ENCODE measurements at places on chromosomes 3 and 15. TPM values are rescaled to one million over a fixed set of nuclear protein-coding genes. Genes with fewer than 3 reads are reported as not detected.

DNA sequence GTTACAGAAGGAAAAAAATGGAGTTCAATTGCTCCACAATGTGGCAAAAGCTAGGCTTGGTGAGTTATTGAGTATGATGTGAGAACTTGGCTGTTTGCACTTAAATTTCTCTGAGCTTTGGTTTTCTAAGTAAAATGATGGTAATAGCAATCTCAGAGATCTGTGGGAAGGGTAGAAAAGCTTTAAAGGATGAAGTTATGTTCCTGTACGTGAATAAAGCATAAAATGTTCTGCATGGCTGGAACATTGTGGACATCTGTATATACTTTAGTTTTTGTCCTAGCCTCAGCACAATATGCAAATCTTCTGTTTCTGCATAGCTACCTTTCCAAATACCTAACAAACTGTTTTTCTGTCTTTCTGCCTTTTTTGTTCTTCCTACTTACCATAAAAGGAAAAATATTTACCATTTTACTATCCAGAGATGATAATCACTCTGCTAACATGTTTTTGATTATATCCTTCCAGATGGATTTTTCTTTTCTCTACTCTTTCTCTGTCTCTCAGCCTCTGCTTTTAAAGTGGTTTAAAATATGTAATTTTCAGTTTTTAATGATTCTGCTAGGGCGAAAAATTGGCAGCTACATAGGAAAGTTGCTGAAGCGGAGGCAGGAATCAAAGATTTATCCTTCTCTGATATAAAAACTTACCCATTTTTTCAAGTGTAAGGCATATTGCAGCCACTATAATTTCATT lies 188.1 kb downstream of the FNDC3B start:
- no peak for DNase-seq

DNA sequence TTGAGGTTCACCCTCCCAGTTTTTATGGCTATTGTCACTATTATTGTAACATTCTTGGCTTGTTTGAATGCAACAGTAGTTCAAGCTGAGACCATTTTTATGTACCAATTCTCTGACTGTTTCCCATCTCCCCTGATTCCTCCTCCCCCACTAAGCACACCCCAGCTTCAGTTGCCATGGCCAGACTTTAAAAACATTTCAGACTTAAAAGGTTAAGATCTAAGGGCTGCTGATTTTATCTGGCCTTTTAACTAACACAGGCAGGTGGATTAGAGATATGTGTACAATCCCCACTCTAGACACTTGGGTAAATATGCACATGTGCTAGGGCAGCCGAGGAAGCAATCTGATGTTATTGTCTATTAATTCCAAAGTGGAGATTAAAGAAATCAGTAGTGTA lies 386.3 kb upstream of the NR2F2 start:
- DNase-seq: no peak

DNA sequence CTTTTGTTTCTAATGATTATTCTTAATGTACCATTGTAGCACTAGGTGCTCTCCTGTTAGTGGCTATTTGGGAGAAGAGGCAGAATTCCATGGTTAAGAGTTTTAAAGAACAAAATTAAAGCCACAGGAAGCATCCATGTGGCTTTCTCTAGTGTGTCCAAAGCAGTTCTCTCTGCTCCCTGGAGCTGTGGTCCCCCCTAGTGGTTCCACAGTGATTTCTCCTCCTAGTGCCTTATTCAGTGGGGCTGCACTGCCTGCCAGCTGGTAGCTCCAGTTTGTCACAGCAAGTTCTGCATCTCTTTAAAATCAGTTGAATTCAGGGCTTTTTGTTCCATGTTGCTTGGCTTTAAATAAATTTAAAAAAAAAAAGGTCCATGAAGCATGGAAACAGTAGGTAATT lies 39.6 kb upstream of the FAM98B start:
- no peak for DNase-seq

DNA sequence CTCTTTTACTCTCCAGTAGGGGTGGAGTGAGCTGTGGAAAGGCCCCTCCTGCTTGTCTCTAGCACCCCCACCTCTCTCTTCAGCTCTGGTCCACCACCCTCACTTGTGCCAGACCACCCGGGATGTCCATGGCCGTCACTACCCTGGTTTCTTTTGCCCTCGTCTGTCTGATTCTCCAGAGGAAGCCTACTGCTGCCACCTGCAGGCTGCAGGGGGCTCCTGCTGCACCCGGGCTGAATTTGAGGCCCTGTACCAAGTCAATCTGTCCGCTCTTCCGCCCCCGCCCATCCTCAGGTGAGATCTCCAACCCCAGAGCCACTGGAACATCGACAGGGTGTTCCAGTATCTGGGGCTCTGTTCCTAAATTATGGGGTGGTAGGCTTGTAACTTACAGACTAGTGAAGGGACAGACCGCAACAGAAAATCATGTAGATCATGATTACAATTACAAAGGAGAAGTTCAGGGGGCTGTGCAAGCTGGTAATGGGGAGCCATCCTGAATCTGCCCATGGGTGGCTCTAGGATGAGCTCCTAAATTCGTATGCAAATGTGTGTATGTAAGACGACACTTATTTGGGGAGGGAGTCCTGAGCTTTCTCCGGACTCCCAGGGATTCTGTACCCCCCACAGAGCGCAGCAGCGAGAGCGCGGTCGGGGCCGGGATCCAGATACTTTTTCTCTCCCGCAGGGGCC lies 683 bp upstream of the UNC45A start:
- peak; percentile 94 for DNase-seq

- DNase-seq: no peak
Observed at GRCh38 chr3:111691293-111691909, 96.3 kb upstream of the ZBED2 start.

DNA sequence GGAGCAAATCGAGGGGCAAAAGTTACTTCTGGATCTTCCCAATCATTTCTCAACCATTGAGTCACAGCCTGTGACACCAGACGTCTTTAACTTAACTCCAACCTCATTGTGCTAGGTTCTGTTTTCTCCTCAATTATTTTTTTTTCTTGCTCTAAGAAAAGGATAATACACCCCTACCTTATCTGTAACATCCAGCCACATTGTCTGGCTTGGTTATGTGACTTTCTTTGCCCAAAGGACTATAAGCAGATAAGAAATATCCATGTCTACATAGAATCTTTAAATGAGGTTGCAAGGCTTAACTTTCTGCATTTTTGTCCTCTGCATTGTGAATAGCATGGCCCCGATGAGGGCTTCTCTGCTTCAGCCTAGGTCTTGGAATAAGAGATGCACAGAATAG lies 782.4 kb upstream of the CFAP20DC start:
- DNase-seq: no peak

GRCh38 chr3:15266510-15267376 lies 60.7 kb downstream of the CAPN7 start:
- peak; percentile 14 for DNase-seq

DNA sequence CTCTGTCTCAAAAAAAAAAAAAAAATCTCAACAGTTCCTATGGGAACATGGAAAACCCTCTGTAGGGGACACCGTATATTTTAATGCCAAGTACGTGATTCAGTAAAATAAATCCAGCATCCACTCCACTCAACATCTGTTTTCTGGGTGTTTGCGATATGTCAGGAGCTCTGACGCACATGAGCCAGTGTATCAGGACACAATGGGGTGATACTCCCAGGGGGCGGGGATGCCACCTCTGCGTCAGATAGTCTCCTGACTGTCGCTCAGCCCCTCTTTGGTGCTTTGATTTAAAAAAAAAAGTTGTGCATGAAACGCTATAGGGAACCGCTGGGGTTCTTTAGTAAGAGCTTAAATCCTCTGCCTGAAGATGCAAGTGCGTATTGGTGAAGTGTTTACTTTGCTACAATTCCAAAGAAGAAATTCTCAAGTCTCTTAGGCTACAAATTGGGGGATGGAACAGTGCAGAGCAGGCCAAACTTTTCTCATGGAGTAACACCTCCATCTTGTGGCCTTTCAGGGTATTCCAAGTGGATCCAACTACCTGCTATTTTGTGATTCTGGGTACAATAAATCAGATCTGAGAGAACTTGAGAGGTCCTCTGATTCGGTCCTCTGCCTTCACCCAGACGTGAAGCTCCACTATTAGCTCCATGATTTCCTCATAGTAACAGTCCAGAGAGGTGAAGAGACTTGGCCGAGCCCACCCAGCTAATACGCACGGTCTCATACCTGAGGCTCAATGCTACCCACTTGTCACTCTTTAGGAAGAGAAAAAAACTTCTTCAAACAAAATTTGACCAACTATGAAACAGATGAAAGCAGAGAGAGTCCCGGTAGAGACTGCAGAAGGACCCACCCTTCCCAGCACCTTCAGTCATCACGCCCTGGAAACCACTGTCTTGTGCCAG lies 9.3 kb upstream of the NR2E3 start:
- DNase-seq: peak; percentile 35

DNA sequence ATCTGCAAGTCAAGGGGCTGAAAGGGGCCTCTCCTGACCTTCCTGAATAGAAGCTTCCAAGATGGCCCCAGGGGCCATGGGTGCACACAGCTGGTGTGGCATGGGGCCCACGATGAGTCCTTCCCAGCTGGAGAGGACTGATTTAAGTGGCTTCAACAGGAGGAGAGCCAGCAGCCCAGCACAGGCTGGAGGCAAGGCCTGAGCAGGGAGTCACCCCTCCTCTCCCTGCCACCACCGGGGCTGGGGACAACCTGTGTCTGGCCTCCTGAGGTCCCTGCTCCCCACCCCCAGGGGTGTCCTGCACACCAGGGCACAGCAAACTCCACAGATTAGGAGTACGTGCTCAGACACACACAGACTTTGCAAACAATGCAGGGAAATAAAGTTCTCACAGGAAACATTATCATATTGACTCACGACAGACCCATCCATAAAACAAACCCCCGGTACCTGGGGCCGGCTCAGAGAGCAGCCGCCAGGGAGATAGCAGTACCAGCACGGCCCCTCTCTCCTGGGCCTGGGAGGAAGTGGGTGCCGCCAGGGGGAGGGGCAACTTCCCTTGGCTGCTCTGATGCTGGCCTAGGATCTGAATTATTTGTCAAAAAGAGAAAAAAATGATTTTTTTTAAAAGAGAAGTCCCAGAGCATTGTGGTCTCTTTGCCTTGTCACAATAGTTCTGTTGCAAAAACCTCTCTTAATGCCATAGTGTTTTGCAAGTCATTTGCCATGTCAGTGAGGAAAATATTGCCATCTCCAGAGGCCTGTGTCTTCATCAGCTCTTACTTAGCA lies 21.9 kb upstream of the TSEN2 start:
- peak; percentile 36 for DNase-seq

DNA sequence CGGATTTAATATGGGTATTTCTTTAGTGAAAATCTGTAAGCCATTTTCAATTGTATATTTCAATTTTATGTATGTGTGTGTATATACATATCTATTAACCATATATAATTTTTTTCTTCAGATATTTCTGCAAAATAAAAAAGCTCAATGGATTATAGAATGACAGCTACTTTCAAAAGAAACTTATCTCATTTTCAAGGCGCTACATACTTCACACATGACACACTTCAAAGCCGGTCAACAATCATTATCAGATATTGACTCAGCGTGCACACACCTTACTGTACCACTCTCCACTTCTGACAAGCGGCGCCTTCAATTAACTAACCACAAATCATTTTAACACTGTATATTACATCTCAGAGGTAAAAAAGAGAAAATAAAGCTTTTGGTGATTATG lies 39.6 kb downstream of the ATP13A3 start:
- DNase-seq: no peak

- DNase-seq: peak; percentile 25
Observed at GRCh38 chr15:71448688-71449114, 333.4 kb downstream of the THSD4 start.

- DNase-seq: no peak
Observed at GRCh38 chr3:24505691-24506550, 11.3 kb upstream of the THRB start.

DNA sequence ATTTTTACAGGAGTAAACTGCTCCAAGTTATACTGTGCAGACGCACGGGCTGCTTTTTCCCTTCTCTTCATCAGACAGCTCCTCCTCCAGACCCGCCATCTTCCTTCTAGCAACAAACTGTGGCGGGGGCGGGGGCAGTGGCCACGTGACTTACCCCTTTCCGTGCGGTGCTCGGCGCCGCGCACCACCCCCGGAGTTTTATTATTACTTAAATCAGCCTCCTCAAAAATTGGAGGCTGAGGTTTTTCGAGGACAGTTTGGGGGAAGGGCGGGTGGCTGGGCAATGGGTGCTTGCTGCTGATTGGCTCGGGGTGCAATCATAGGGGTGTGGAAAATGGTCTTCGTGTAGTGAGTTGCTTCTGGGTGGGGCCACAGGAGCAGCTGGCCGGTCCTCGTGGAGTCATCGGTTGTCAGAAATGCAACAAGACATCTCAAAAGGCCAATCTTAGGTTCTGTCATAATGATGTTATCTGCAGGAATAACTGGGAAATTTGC lies 77.1 kb upstream of the MFGE8 start:
- DNase-seq: no peak

- no peak for DNase-seq
Observed at GRCh38 chr3:161641287-161641686, 144.7 kb downstream of the OTOL1 start.

GRCh38 chr3:54965746-54966145 lies 37.9 kb upstream of the LRTM1 start:
- no peak for DNase-seq

GRCh38 chr15:32004249-32004648 lies 26.1 kb upstream of the CHRNA7 start:
- DNase-seq: no peak

GRCh38 chr3:97009427-97010019 lies 195.1 kb downstream of the EPHA6 start:
- no peak for DNase-seq

GRCh38 chr15:29651476-29652233 lies 170.6 kb downstream of the TJP1 start:
- DNase-seq: no peak

- no peak for DNase-seq
Observed at GRCh38 chr3:55165704-55166405, 238.0 kb upstream of the LRTM1 start.

MYRIP gene
- total RNA-seq: not detected

ABTB1 gene
- 15.6 TPM for total RNA-seq

CDHR4 gene
- total RNA-seq: not detected

DPPA4 gene
- not detected for total RNA-seq

EOMES gene
- total RNA-seq: 2.9 TPM

DUOXA1 gene
- total RNA-seq: not detected

EAF1 gene
- total RNA-seq: 31.5 TPM

RTP3 gene
- not detected for total RNA-seq

NR2E3 gene
- not detected for total RNA-seq

DAPK2 gene
- 1.3 TPM for total RNA-seq

SLC24A5 gene
- total RNA-seq: not detected

CAPN3 gene
- 2.9 TPM for total RNA-seq

USP13 gene
- 10.5 TPM for total RNA-seq

TM4SF18 gene
- not detected for total RNA-seq

ACSBG1 gene
- total RNA-seq: 0.66 TPM

C3orf33 gene
- total RNA-seq: 1.3 TPM

Data from activated CD8-positive, alpha-beta T cell treated with anti-CD3 and anti-CD28 coated beads, Interleukin-2, amount 10 ng/mL, durations not matched to agents 7 days and 5 days (primary cell).